PC-9 (cell line): ENCODE measurements at places on chromosomes 5 and 9. TPM values are rescaled to one million over a fixed set of nuclear protein-coding genes. Genes with fewer than 3 reads are reported as not detected.

DNA sequence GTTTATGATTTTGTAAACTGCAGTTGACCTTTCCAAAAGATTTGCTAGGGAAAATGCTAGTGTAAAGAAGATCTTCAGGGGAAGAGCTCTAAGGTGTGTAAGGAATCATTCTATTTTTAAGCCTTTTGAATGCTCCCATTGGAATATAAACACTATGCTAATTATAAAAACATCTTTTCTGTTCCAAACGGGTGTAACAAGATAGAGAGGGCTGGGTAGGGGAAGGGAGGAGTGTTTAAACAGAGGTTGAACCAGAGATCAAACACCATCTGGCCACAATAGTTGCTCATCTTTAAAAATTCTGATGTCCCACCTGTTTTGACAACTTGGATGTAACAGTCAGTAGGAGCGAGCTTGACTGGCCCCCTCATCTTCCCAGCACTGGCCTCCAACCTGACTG is 38.4 kb downstream of the ZNF618 start:
- no peak overlapping the region for H3K27ac ChIP-seq
- DNase-seq = no peak
- no peaks in the 10 kb centered on the region for H3K4me1 ChIP-seq
- no peaks in the 10 kb centered on the region for H3K36me3 ChIP-seq
- H3K4me3 ChIP-seq = no peak overlapping the region

- no peaks in the 10 kb centered on the region for H3K36me3 ChIP-seq
- no peaks in the 10 kb centered on the region for H3K4me1 ChIP-seq
- no peaks in the 10 kb centered on the region for H3K27me3 ChIP-seq
- DNase-seq = no peak
Measured at GRCh38 chr5:35247648-35248034, 17.4 kb upstream of the PRLR start.

GRCh38 chr9:133770076-133770777 is 32.1 kb upstream of the SARDH start:
- H3K27me3 ChIP-seq = no peaks in the 10 kb centered on the region
- no peaks in the 10 kb centered on the region for H3K4me1 ChIP-seq
- H3K36me3 ChIP-seq = peaks cover 16% of the 10 kb centered on the region; the same call in 1 of the 2 replicates
- H3K27ac ChIP-seq = no peak overlapping the region

DNA sequence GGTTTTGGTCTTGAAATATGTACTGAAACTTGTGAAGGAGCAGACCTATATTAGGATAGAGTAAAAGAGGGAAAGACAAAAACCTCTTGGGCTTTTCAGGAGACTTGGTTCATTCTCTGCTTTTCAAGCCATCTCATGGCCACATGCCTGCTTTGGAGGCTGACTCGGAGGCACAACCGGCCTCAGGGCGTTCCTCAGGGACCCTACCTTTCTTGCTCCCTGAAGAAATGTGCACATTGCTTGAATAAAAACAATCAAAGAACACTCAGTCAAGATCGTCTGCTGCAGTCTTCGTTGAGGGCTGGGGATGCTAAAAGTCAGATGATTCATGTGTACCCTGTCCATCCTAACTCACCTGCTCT is 994 bp downstream of the IRGM start:
- no peaks in the 10 kb centered on the region for H3K4me1 ChIP-seq
- H3K27me3 ChIP-seq = no peaks in the 10 kb centered on the region; the same call in 1 of the 2 replicates
- no peaks in the 10 kb centered on the region for H3K36me3 ChIP-seq

GRCh38 chr9:124414612-124415011 is 630 bp downstream of the PSMB7 start:
- peak overlapping the region; percentile 71 for H3K27ac ChIP-seq
- DNase-seq = no peak
- H3K36me3 ChIP-seq = peaks cover 38% of the 10 kb centered on the region
- H3K27me3 ChIP-seq = no peaks in the 10 kb centered on the region
- H3K4me1 ChIP-seq = peaks cover 35% of the 10 kb centered on the region

GRCh38 chr9:38417003-38417945 is 7.0 kb downstream of the IGFBPL1 start:
- H3K36me3 ChIP-seq = no peaks in the 10 kb centered on the region
- peaks cover 4% of the 10 kb centered on the region; the same call in 1 of the 2 replicates for H3K27me3 ChIP-seq
- DNase-seq = no peak
- no peak overlapping the region for H3K27ac ChIP-seq
- H3K4me3 ChIP-seq = no peak overlapping the region

DNA sequence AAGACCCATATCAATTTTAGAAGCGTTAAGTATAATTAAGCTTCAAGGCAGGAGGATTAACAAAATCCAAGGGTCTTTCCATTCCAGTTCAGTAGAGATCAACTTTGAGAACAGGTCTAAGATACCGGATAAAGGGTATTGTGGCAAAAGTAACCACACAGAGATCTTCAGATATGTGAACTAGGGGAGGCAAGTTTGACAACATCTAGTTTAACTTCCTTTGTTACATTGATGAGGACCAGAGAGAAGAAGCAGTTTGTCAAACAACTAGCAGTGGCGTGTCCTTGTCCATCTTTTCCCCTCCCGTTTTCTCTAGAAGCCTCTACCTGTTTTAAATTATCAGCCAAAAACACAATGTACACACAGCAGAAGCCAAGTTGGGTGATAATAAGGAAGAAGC is 8.6 kb downstream of the SLC36A2 start:
- H3K4me3 ChIP-seq = no peak overlapping the region
- no peaks in the 10 kb centered on the region for H3K36me3 ChIP-seq

Gene NMUR2
- not detected in 2 replicates for total RNA-seq

DNA sequence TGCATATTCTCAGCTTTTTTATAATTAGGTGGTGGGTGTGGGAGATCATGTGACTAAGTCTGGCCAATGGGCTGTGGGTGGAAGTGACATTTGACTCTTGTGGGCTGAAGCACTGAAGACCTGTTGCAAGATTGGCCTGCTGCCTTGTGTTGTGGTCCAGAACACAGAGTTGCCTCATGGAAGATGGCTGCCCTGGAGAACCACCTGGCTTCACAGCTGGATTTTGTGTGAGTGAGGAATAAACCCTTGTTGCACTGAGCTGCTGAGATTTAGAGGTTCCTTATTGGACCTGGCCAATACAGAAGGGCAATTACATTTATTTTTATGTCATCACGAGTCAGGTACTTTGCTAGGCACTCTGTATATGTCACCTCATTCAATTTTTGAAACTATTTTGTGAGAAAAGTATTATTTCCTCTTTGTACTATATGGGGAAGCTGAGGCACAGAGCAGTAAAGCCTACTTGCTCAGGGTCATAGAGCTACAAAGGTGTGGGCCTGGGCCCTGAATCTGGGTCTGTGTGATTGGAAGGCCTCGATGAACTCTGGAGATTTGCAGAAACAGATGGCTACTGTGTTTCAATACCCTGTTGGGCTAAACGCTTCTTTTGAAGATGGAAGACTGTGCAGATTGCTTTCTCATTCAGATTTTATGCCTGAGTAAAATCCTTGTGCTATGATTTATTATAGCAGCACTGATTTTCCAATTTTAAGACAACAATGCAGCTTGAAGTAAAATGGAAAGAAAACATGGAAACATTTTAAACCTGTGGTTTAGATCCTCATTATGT is 71.2 kb upstream of the TBC1D2 start:
- H3K27me3 ChIP-seq = no peaks in the 10 kb centered on the region
- no peak overlapping the region for H3K27ac ChIP-seq
- no peak overlapping the region for H3K4me3 ChIP-seq
- no peaks in the 10 kb centered on the region for H3K36me3 ChIP-seq
- no peak for DNase-seq

- 0 out of 2 replicates have a peak, but pooled peaks cover 2% of the 10 kb centered on the region for H3K4me1 ChIP-seq
- H3K36me3 ChIP-seq = no peaks in the 10 kb centered on the region
- DNase-seq = no peak
- no peaks in the 10 kb centered on the region for H3K27me3 ChIP-seq
- H3K27ac ChIP-seq = no peak overlapping the region
Measured at GRCh38 chr9:136837146-136837855, 5.0 kb upstream of the AJM1 start.

Gene DBH
- not detected in 2 replicates for total RNA-seq

DNA sequence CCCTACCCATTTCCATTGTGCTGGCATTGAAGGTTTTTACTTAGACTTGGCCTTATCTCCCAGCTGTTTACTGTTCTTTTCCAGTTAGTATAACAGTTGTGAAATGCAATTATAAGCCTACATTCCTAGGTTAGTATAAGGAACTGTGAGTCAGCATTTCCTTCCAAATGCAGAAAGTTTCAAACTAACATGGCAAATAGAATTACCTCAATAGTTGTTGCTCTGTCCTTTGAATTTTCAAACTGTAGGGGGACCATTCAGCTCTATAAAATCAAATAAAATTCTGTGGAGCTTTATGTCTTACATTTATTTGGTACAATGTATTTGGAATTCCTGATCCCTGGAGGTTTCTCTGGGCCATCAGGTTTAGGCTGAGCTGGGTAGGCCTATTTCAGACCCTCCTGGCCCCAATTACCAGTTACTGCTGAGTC is 47.2 kb downstream of the ARHGEF28 start:
- DNase-seq = peak; percentile 85
- peak overlapping the region; percentile 91 for H3K27ac ChIP-seq
- H3K4me3 ChIP-seq = 0 out of 2 replicates have a peak overlapping the region, but pooled peaks have one; percentile 1
- H3K36me3 ChIP-seq = peaks cover 17% of the 10 kb centered on the region; the same call in 1 of the 2 replicates

DNA sequence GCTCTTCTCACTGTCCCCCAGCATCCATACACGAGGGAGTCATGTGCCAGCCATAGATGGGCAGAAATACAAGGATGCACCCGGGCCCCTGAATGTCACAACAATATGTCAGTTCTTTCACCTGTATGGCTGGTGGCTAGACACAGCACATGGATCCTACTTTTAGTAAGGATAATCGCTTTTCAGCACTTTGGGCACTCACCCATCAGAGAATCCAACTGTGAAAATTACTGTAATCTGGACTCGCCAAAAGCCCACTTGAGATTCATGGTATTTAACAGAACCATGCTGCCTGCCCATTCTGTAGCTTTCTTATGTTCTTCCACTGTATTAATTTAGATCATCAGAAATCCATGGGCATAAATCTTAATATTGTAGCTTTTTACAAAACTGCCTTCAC is 124.8 kb downstream of the FRMD3 start:
- no peaks in the 10 kb centered on the region for H3K4me1 ChIP-seq
- no peaks in the 10 kb centered on the region for H3K27me3 ChIP-seq
- no peak overlapping the region for H3K4me3 ChIP-seq
- H3K36me3 ChIP-seq = no peaks in the 10 kb centered on the region

GRCh38 chr9:123482295-123482968 is 126.4 kb downstream of the CRB2 start:
- H3K4me3 ChIP-seq = no peak overlapping the region
- DNase-seq = no peak
- H3K27ac ChIP-seq = no peak overlapping the region
- no peaks in the 10 kb centered on the region for H3K27me3 ChIP-seq

GRCh38 chr9:89664010-89664409 is 59.2 kb downstream of the GADD45G start:
- H3K4me3 ChIP-seq = no peak overlapping the region
- no peak overlapping the region for H3K27ac ChIP-seq
- H3K27me3 ChIP-seq = peaks cover 99% of the 10 kb centered on the region

DNA sequence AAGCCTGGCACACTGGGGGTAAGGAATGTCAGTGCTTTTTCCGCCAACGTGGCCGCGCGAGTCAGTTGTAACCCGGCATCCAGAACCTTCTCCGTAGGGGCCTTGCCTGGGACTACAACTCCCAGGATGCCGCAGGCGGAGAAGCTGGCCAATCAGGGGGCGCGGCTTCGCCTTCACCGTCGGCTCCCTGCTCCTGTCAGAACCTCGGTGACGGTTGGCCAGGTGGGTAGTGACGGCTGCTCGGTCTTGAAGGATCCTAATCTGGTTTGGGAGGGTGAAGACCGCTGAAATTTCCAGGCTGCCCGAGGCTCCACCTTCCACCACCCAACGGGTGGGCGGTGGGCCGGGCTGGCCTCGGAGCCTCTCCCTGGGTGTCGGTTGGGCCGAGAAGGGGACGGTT is at the start of gene C5orf58:
Gene C5orf58, plus strand, starts transcription at position 200 of the 400 bp plus-strand sequence. CDS start 1,992 bp downstream, outside the sequence.
- H3K36me3 ChIP-seq = no peaks in the 10 kb centered on the region
- no peaks in the 10 kb centered on the region for H3K27me3 ChIP-seq
- H3K4me1 ChIP-seq = no peaks in the 10 kb centered on the region
